ENCODE measurements at places on chromosomes 12 and 14.

DNA sequence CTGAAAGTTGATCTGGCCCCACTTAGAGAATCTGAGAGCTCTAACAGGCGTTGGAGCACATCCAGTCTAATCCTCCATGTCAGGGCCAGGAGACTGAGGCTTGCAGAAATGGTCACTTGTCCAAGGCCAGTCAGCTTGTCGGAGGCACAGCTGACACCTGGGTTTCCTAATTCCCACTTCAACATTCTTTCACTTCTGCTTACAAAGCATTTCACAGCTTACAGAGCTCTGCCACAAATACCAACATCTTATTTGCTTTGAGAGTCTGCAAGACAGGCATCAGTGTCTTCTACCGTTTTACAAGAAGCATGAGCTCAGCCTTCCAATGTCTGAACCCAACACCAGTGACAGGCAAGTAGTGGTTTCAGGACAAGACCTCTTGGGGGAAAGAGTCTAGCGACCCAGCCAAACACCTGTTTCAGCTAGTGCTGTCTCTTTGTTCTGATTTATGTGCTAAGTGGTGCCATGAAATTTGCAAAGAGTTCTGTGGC lies 31.8 kb downstream of the ISCA2 start:
- DNase-seq = no peak

DNA sequence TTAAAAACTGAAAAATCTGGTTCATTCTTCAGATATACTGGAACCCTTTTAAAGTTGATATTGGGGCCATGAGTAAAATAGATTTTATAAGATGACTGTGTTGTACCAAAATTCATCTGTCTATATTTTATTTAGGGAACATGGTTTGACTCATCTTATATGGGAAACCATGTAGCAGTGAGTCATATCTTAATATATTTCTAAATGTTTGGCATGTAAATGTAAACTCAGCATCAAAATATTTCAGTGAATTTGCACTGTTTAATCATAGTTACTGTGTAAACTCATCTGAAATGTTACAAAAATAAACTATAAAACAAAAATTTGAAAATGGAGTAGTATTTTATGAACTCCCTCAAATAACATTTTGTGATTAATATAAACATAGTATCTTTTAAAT lies 14.2 kb downstream of the PTGER2 start:
- DNase-seq = no peak

DNA sequence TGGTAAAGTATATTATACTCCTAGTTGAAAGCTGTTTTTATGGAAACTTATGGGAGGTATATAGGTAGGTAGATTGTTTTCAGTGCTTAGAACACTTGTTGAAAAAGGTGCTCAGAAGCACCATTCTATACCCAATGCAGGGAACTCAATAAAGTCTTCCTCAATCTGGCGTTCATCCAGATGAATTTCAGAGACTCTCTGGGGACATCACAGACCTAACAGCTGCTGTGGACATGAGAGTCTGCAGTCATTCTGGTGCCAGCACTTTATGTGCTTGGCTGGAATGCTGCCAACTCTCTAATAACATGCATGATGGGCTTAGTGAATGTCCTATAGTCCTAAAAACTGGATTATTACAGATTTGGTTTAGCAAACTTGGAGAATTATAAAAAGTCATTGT lies 115.9 kb downstream of the NTN4 start:
- peak; percentile 20 for DNase-seq

GRCh38 chr12:69157023-69157655 lies 82.2 kb upstream of the CPSF6 start:
- peak; percentile 30 for DNase-seq

- DNase-seq = no peak
Observed at GRCh38 chr12:28974166-28974565, 174.9 kb upstream of the FAR2 start.

- DNase-seq = no peak
Observed at GRCh38 chr12:27577688-27578087, 53.7 kb downstream of the PPFIBP1 start.

DNA sequence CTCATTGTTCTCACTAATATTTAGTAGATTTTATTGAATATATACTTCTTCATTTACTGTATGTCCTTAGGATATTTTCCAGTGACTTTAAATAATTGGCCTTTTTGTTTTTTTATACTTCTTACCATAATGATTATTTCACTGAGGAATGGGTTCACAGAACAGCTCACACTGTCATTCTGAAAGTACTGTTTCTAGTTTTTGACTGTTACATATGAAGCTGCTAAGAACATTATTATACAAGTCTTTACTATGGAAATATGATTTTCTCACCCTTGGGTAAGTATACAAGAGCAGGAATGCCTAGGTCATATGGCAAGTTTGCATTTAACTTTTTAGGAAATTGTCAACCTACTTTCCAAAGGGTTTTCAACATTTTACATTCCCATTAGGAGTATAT lies 343.1 kb downstream of the CCER1 start:
- DNase-seq = no peak
